ENCODE measurements at places on chromosomes 13 and 19.

GRCh38 chr13:27644302-27644701 is 22.6 kb downstream of the POLR1D start:
- peak; percentile 70 for DNase-seq

- peak; percentile 87 for DNase-seq
These were observed 90.5 kb upstream of the SLC15A1 start for GRCh38 chr13:98842858-98843481.

- DNase-seq, result peak; percentile 25
These were observed 50.5 kb downstream of the KATNAL1 start for GRCh38 chr13:30256713-30257467.

DNA sequence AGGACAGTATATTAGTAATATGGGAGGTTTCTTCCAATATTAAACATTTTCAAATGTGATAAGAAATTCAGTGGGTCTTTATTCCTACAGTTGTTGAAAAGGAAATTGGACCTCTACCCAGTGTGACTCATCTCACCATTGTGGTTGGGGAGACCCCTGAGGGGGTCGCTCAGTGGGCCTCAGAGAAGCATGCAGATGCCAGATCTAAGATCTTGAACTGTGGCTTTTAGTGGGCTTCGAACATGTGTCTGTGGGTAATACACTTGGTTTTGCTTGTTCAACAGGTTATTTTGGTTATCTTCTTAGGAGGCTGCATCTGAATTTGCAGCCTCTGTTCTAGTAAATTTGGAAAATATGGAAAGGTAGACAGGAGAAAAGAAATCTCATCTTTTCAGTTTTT is 132.3 kb downstream of the PCCA start:
- DNase-seq, result no peak

- DNase-seq, result no peak
These were observed 2.8 kb downstream of the FAM124A start for GRCh38 chr13:51225029-51225428.
